ENCODE measurements at places on chromosomes 1 and 21. TPM values are rescaled to one million over a fixed set of nuclear protein-coding genes. Genes with fewer than 3 reads are reported as not detected.

GRCh38 chr1:56571448-56571847 is 7.9 kb downstream of the PLPP3 start:
- H3K4me1 ChIP-seq: no peaks in the 10 kb centered on the region
- no peak overlapping the region for H3K27ac ChIP-seq
- no peak overlapping the region for H3K4me3 ChIP-seq
- H3K36me3 ChIP-seq: no peaks in the 10 kb centered on the region

DNA sequence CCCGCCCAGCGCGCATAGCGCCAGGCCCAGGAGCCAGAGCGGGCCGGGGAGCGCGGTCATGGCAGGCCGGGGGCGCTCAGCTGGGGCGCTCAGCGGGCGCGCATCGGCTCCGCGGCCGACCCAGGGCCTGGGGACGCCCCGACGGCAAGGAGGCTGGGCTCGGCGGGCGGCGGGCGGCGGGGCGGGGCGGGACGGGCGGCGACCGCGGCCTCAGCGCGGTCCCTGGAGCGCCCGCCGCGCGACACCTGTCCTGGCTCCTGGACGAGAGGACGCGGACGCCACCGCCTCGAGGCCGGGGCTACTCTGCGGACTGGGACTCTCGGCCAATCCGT is 273 bp downstream of the BMP8B start:
- peak overlapping the region; percentile 45 for H3K4me3 ChIP-seq
- no peak overlapping the region for H3K27ac ChIP-seq
- H3K27me3 ChIP-seq: no peaks in the 10 kb centered on the region

GRCh38 chr1:158801396-158801795 is 20.4 kb upstream of the OR6N2 start:
- no peak overlapping the region for H3K4me3 ChIP-seq
- H3K36me3 ChIP-seq: no peaks in the 10 kb centered on the region
- H3K4me1 ChIP-seq: no peaks in the 10 kb centered on the region

Gene LEPR
- 2.0 TPM for total RNA-seq

- no peaks in the 10 kb centered on the region for H3K36me3 ChIP-seq
- H3K27me3 ChIP-seq: no peaks in the 10 kb centered on the region
- no peak overlapping the region for H3K4me3 ChIP-seq
- no peak overlapping the region for H3K27ac ChIP-seq
Observed at GRCh38 chr21:34946385-34946840, 102.7 kb downstream of the RUNX1 start.

GRCh38 chr1:203103216-203103615 is 17.4 kb upstream of the MYOG start:
- no peaks in the 10 kb centered on the region for H3K36me3 ChIP-seq
- DNase-seq: no peak
- H3K27me3 ChIP-seq: peaks cover 3% of the 10 kb centered on the region
- no peak overlapping the region for H3K4me3 ChIP-seq

DNA sequence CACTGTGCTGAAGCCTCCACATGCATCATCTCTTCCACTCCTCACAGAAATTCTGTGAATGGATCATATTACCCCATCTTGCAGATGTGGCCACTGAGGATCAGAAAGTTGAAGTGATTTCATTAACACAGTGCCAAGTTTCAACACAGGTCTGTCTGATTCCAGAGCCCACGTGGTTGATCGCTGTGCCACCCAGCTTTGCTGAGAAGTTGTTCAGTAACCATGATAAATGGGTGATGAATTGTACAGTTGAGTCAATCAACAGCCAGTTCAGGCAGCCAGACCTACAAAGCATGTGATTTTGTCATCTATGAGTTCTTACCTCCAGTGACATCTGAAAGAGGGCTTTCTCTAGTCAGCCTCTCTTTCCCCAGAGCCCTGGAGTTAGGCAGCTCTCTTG is 61.8 kb upstream of the GRHL3 start:
- no peak overlapping the region for H3K27ac ChIP-seq
- H3K27me3 ChIP-seq: no peaks in the 10 kb centered on the region
- H3K36me3 ChIP-seq: no peaks in the 10 kb centered on the region
- H3K4me1 ChIP-seq: no peaks in the 10 kb centered on the region
- no peak overlapping the region for H3K4me3 ChIP-seq

DNA sequence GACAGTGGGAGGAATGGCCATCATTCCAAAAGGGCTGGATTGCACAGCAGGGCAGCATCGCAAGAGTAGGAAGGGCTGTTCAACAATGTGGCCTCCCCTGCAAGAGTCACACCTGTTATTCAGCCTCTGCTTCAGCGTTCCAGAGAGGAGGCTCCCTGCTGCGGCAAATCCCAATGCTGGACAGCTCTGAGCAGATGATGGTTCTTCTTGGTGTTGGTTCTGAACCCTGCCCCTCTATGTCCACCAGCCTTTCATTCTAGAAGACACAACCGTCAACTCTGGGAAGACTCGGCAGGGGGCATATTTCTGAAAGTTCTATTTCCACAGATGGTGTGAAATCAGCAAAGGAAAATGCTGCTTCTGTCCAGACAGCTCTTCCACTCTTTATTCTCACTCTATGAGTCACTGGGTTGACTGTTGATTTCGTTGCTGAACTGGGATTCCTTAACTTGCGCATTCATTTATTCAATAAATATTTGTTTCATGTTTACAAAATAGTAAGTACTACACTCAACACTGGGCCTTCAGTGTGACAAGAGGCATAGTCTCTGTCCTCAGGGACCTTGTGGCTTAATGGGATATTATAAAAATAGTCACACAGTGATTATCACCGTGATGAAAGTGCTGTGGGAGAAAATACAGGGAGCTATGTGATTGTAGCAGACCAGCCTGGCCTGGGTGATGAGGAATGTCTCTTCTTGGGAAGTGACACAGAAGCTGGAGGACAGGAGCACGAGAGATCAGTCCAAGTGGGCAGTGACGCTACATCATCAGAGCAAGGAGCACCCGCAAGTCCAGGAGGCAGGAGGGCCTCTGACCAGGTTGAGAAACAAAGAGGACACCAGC is 260.3 kb downstream of the SIPA1L2 start:
- no peak overlapping the region for H3K4me3 ChIP-seq
- no peaks in the 10 kb centered on the region for H3K4me1 ChIP-seq
- no peaks in the 10 kb centered on the region for H3K36me3 ChIP-seq
- no peak overlapping the region for H3K27ac ChIP-seq
